ENCODE measurements at places on chromosomes 2 and 18.

GRCh38 chr2:111705711-111706336 is 178.2 kb downstream of the ANAPC1 start:
- DNase-seq = peak; percentile 73

GRCh38 chr2:12265646-12266045 is 451.1 kb upstream of the TRIB2 start:
- no peak for DNase-seq

GRCh38 chr2:101113441-101114267 is 37.5 kb downstream of the TBC1D8 start:
- DNase-seq = no peak

DNA sequence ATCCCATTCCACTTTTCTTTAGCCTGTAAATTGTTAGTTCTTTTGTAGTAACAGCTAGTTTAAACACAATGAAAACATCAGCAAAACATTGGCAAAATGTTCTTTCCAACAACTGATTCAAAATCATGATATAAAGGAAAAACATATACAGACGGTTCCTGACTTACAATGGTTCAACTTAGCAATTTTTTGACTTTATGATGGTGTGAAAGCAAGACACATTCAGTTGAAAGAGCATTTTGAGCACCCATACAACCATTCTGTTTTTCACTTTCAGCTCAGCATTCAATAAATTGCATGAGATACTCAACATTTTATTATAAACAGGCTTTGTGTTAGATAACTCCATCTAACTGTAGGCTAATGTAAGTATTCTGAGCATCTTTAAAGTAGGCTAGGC is 185.1 kb downstream of the NOL4 start:
- no peak for DNase-seq

GRCh38 chr2:1366546-1367134 is 46.6 kb upstream of the TPO start:
- no peak for DNase-seq

GRCh38 chr2:7449298-7449697 is 532.1 kb downstream of the RNF144A start:
- DNase-seq = no peak
